Naive thymus-derived CD8-positive, alpha-beta T cell (primary cell): ENCODE measurements at places on chromosomes 6 and 20.
A peak's percentile ranks its signal among the peaks of the same experiment; 100 is the strongest.

DNA sequence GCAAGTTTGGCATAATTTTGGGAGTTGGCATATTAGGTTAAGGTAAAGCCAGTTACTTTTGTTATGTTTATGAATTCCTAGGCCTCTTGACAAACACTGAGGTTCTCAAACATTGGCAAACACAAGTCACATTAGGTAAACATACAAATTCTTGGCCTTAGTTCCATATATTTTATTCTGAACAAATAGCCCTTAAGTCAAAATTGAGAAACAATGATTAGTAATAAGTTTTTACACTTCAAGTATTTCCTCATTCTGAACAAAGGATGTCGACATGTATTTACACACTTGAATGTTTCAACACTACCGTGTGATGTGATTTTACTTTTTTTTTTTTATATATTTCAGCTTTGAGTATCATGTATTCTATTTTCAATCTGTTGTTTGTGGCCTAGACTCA lies 3.8 kb upstream of the ECHDC1 start:
- no peak for DNase-seq

- no peak for DNase-seq
Measured at GRCh38 chr6:157268396-157268795, 54.9 kb downstream of the TMEM242 start.

- no peak for DNase-seq
Measured at GRCh38 chr20:5410470-5410869, 93.7 kb upstream of the PROKR2 start.

GRCh38 chr20:2279253-2279779 lies 16.5 kb upstream of the TGM3 start:
- no peak for DNase-seq

DNA sequence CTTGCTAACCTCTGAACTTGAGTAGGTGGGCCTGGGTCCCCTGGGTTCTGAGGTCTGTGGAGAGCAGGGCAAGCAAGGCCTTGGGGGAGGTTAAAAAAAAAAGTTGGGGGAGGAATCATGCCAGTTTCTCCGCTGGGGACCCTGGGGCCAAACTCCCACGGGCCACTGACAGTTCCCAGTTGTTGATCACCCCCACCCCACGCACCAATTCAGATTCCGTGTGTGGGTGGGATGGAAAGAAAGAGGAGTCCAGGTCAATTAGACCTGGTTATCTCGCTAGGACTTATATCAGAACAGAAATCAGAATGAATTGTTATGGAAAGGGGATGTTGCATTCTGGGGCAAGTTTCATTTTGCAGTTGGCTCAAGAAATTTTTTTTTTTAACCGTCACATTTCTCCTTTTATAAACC lies 46.7 kb upstream of the SUPT3H start:
- no peak for DNase-seq

- no peak for DNase-seq
Measured at GRCh38 chr6:86888301-86888700, 49.0 kb upstream of the HTR1E start.

GRCh38 chr6:167968091-167968490 lies 29.4 kb upstream of the KIF25 start:
- DNase-seq, result no peak

GRCh38 chr6:117270055-117270842 lies 4.9 kb downstream of the VGLL2 start:
- no peak for DNase-seq

- DNase-seq, result no peak
Measured at GRCh38 chr6:148343047-148343782, 577 bp downstream of the SASH1 start.

- DNase-seq, result peak; percentile 64
Measured at GRCh38 chr6:88982720-88983119, 19.3 kb upstream of the RNGTT start.

GRCh38 chr6:50922579-50923525 lies 104.2 kb downstream of the TFAP2B start:
- DNase-seq, result no peak
